Nephron progenitor cell (in vitro differentiated cells): ENCODE measurements at places on chromosomes 1 and 21.

DNA sequence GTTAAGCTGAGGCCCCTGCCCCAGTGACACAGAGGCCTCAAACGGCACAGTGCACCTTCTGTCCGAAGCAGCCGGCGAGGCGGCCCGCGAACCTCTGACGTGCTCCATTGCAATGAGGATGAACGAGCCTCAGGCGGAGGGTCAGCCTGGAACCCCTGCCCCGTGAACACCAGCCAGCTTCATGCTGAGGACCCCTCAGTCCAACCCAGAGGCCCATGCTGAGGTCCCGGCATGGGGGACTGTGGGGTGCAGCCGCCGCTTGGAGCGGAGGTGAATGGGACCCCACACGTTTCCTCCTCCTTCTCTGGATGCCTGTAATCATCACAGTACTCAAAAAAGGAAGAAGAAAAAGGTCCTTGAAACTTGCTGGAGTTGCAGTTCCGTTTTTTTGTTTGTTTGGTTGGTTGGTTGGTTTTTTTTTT, 62.1 kb downstream of the PRKCZ start:
- DNase-seq, result no peak

- DNase-seq, result no peak
Observed at GRCh38 chr1:24373044-24373443, 40.5 kb downstream of the STPG1 start.

DNA sequence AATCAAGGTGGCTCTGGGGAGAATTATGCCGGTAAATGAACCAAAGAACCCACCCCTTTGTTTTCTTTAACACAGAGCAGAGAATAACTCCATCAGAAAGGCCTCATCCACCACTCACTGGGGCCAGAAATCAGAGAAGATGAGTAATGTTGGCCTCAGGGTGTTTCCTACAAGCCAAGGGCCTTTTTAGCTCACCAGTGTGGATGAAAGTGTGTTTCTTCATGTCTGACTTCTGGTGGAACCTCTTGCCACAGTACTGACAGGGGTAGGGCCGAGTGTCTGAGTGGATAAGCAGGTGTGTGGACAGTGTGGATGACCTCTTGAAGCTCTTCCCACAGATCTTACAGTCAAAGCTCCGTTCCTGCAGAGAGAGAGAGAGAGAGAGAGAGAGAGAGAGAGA, 8.3 kb downstream of the GFI1 start:
- DNase-seq, result no peak

DNA sequence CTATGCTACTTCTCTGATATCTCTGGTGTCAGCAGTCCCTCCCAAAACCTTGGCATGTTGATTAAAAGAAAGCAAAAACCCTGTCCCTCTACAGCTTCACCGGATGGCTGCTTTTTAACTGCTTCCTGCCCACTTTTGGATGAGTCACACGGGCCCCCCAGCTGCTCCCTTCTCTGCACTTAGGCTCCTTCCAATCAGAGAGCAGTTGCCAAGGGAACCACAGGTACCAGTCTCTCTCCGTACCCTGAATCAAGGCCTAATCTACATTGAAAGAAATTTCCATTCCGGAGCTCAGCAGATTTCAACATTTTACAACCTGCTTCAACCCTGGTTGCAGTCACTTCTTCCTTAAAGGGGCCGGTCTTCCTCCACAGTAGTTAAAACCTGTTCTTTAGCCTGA, 70.6 kb upstream of the GJB5 start:
- DNase-seq, result no peak
